Brain (organoid and tissue), 16 donors: ENCODE measurements at places on chromosomes 6 and 20.

- no peak for DNase-seq
Measured at GRCh38 chr20:5947276-5947675, 3.1 kb downstream of the TRMT6 start.

DNA sequence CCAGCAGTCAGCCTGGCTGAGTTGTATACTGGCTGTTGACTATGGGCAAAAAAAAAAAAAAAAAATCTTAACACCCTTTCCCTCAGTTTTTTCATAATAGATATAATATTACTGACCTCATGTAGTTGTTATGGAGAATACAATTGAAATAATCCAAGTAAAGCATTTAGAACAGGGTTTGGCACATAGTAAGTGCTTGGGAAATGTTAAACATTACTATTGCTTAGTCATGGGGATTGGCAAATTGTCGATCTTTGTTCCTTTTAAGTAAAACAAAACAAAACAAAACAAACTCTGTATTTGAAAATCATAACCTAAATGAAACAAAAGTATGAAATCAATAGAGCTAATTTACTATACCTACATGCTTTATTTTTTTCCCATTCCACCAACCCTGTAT is 458.4 kb downstream of the GRIK2 start:
- no peak for DNase-seq

DNA sequence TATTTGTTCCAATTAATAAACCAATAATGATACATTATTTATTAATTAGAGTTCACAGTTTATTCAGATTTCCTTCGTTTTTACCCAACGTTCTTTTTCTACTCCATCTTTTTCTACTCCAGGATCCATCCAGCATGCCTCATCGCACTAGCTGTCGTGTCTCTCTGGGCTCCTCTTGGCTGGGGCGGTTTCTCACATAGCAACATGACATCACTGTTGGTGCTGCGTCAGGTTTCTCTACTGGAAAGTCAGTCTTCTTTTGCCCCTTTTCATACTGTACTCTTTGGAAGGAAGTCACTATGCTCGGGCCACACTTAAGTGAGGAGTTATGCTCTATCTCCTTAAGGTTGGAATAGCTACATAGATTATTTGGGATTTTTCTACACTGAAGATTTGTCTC is 13.7 kb upstream of the SOX12 start:
- DNase-seq, result no peak

DNA sequence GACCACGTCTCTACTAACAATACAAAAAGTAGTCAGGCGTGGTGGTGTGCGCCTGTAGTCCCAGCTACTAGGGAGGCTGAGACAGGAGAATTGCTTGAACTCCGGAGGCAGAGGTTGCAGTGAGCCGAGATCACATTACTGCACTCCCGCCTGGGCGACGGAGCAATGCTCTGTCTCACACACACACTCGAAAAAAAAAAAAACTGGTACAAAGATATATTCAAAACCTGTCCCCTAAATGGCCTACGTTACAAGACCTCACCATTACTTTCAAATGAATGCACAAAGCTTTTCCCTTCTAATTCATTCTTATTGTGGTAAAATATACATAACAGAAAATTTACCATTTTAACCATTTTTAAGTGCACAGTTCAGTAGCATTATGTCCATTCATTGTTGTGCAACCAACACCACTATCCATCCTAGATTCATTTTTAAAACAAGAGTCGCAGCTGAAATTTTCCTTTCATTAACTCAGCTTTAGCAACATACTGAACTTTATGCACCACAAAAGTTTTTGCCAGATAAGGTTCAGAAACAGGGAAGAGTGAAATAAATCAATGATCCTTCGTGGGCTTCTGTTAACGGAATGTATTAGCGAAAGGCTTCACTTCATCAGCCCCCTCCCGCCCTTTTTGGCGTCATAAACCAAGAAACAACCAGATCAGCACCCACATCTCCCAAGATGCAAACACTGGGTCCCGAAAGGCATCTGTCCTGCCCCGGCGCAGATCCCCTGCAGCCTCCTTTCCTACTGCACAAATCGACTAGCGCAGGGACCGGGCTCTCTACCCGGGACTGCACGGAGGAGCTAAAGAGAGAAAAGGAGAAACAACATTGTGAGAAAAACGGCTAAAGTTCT is 825 bp upstream of the FAM135A start:
- no peak for DNase-seq

DNA sequence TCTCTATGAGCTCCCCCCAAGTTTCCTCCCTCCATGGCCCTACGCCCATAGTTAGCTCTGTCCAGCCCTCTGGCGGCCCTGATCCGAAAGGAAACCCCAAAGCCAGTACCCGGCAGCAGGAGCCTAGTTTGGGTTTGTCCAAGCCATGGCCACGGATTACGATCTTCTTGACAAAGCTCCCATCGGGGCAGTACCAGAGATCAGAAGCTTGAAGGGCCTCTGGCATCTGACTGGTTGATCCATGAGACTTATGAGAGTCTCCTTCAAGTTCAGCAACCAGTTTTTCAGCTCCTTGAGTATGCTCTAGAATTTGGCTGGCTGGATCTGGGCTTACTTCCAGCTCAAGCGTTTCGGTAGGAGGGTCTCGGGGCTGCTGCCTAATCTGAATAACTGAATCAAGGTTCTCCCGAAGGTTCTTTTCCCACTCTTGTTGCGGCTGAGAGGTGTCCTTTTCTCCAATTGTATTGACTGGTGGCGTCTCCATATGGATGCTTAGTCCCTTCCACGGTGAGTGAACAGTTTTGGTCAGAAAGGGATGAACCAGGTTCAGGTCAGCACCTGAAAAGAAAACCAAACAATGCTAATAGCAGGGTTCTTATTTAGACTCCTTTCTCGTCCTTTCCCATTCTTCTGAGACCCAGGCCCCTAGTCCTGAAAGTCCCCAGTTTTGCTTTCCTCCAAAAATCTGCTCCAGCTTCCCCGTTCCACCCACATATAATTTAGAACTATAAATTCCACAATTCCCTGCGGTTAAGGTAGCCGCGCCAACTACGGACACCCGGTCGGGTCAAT is 595 bp downstream of the FKBPL start:
- DNase-seq, result no peak

GRCh38 chr6:57224769-57225515 is 2.8 kb upstream of the RAB23 start:
- no peak for DNase-seq
